ENCODE measurements at places on chromosomes 5 and 9.

DNA sequence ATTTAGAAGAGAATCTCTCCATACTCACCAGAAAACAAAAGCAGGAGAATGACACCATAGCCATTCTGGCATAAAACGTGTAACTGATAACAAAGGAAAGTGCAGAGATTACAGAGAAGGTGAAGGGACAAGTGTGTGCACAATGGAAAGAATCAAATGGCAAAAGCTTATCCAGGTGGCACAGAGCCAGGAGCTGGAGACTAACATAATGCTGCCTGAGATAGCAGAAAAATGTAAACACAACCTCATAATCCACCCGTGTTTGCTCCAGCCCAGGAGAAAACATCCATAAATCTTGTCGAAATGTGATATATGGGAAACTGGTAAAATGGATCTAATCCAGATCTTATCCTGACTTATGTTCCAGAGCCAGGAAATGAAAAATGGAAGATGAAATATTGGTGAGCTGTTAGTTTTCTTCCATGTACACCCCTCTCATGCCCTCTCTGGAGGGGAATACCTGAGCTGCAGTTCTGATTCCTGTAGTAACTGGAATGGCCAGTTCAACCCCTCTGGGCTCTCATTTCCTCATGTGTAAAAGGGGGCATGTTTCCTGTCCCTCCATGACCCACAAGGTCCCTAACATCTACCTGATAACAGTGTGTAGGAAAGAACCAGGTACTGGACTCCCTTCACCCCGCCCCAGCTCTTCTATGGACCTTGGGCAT is 212.3 kb upstream of the DAPK1 start:
- H3K36me3 ChIP-seq, result no peaks in the 10 kb centered on the region
- H3K4me1 ChIP-seq, result no peaks in the 10 kb centered on the region
- H3K27ac ChIP-seq, result no peak overlapping the region
- no peak for DNase-seq

DNA sequence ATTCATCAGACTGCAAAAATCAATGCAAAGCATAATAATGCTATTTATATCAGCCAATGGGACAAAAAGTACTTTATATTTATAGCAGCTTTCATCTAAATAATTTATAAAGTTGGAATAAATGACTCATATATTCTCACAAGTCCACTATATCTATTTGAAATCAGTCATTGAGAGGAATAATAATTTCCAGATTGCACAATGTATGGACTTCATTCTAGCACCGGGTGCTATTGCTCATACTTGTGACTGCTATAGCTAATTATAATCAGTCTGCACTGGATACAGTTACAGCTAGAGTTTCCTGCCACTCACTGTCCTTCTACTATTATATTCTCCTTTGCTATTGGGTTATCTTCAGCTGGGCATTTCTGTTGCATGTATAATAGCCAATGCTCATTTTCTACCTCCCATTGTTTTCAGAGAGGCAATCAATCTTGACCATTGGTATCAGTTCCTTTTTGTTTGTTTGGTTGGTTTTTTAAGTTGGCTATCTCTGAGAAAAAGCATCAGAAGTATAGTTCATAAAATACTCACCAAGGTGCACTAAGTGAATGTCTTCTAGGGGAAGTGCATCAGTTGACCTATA is 1.9 kb downstream of the CDH18 start:
- no peak overlapping the region for H3K4me3 ChIP-seq
- DNase-seq, result no peak
- H3K36me3 ChIP-seq, result no peaks in the 10 kb centered on the region

DNA sequence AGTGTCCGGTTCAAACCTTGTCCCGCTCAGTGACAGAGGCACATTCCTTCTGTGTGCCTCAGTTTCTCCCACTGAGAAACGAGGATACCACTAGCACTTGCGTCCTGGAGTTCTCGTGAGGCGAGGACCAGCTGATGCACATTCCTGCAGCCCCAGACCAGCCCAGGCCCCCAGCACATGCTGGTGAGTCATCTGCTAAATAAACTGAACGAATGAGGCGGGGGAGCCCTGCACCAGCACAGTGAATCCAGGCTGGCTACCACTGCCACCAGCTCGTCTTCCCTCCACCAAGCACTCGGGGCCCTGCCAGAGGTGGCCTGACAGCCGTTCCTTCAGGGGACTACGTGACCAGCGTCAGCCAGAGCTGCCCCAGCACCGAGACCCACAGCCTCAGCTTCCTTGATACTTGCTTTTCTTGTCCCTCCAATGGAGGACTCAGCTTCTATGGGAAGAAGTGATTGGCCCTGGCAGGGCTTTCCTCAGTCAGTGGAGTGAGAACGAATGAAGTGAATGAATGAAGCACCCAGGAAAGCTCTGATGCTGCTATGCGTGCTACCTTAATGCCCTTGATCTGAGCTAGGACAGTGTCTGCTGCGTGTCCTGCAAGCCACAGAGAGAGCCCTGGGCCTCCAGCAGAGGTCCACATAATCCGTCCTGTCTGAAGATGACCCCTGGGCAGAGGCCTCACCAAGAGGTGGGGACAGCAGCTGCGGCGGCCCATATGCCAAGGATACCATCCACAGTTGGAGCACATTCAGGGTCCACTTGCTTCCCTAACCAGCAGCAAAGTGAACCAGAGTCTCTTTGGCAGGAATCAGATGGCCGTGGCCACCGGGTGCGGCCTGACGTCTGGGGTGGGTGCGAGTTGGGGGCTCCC is 13.5 kb upstream of the BARX1 start:
- H3K4me1 ChIP-seq, result no peaks in the 10 kb centered on the region
- no peak overlapping the region for H3K27ac ChIP-seq
- H3K4me3 ChIP-seq, result no peak overlapping the region

- DNase-seq, result no peak
- no peaks in the 10 kb centered on the region for H3K27me3 ChIP-seq
- H3K4me3 ChIP-seq, result no peak overlapping the region
- no peaks in the 10 kb centered on the region for H3K36me3 ChIP-seq
- H3K4me1 ChIP-seq, result peaks cover 13% of the 10 kb centered on the region
Measured at GRCh38 chr5:35853631-35854030, 3.1 kb upstream of the IL7R start.

DNA sequence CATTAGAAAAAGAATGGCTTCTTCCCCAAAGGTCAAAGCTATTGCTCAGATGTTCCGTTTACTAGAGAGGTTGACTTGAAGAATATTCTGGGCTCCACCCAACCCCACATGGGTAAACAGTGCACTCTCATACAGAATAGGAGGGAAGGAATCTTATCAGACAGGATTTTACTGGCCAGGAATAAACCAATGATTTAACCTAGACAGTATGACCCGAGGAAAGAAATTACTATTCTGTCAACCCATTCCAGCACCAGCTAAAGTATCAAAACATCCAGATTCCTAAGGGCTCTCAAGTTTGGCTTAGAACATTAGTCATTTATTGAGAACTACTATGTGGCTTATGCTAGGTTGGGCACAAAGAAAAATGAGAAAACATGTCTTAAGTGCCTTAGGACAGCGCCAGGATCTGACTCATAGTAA is 493.6 kb upstream of the KLF4 start:
- H3K27me3 ChIP-seq, result no peaks in the 10 kb centered on the region
- no peak overlapping the region for H3K27ac ChIP-seq
- H3K4me1 ChIP-seq, result no peaks in the 10 kb centered on the region
- H3K4me3 ChIP-seq, result no peak overlapping the region
- no peak for DNase-seq

DNA sequence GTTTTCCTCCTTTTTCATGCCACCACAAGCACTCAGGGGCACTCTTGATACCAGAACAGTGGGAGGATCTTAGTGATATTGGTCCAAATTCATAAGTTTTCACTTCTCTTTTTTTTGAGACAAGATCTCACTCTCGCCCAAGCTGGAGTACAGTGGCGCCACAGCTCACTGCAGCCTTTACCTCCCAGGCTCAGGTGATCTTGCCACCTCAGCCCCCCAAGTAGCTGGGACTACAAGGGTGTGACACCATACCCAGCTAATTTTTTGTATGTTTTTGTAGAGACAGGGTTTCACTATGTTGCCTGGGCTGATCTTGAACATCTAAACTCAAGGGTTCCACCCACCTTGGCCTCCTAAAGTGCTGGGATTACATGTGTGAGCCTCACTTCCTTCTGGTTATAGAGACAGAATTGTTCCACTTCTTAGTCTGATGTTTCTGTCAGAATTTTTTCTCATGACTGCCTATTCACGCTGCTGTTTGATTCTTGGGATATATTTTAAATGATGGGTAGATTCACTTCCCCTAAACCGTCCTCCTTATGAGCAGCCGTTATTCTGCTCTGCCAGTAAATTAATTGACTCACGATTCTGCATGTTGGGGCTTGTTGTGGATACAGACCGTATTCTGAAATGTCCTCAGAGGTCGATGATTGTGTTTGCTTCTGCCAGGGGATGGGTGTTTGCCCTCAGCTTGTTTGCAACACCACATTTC is 30.8 kb downstream of the MTAP start:
- H3K27ac ChIP-seq, result peak overlapping the region; percentile 22
- H3K4me1 ChIP-seq, result no peaks in the 10 kb centered on the region
- no peaks in the 10 kb centered on the region for H3K27me3 ChIP-seq

GRCh38 chr5:32387841-32388240 is 56.7 kb downstream of the ZFR start:
- no peaks in the 10 kb centered on the region for H3K27me3 ChIP-seq
- no peak for DNase-seq
- peaks cover 66% of the 10 kb centered on the region for H3K36me3 ChIP-seq
- H3K4me3 ChIP-seq, result no peak overlapping the region
- no peak overlapping the region for H3K27ac ChIP-seq
- no peaks in the 10 kb centered on the region for H3K4me1 ChIP-seq

GRCh38 chr5:10756549-10756948 is 4.5 kb downstream of the DAP start:
- H3K27ac ChIP-seq, result no peak overlapping the region
- peaks cover 24% of the 10 kb centered on the region for H3K4me1 ChIP-seq
- no peak overlapping the region for H3K4me3 ChIP-seq

GRCh38 chr9:102087141-102087540 is 348.7 kb upstream of the GRIN3A start:
- no peaks in the 10 kb centered on the region for H3K36me3 ChIP-seq
- DNase-seq, result no peak
- no peaks in the 10 kb centered on the region for H3K27me3 ChIP-seq
- H3K27ac ChIP-seq, result no peak overlapping the region
- no peak overlapping the region for H3K4me3 ChIP-seq

DNA sequence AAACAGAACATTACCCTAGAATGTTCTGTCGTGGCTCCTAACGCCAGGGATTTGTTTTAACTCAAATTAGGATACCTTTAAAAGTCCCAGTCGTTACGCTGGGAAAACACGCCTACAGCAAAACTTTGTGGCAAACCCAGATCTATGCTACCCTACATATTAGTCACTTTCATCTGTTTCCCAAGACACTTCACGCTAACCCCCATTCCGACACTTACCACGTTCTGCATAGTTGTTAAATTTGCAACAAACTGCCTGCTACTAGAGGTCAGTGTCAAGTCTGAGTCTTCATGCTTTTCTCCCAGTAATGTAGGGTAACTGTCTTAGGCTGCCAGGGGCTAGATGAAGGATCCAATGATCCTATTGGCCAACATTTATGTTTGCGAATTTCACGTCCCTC is 140.3 kb downstream of the RASEF start:
- H3K4me1 ChIP-seq, result peaks cover 29% of the 10 kb centered on the region
- H3K4me3 ChIP-seq, result no peak overlapping the region
- peaks cover 31% of the 10 kb centered on the region for H3K36me3 ChIP-seq
- H3K27me3 ChIP-seq, result no peaks in the 10 kb centered on the region

DNA sequence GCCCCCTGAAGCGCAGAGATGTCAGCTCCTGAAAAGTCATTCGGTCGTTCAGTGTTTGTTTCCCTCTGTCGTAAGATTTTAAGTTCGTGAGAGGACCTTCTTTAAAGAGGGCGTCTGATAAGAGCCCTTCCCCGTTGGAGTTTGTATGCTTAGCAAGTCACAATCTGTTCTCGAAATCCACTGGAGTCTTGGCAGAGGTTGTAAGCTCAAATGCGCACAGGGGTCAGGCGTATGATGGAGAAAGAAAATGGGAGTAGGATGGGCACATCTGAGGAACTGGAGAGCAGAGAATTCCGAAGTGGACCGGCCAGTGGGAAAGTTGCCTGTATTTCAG is 710 bp downstream of the HSD17B4 start:
- H3K36me3 ChIP-seq, result peaks cover 34% of the 10 kb centered on the region
- peaks cover 53% of the 10 kb centered on the region for H3K4me1 ChIP-seq
- H3K27ac ChIP-seq, result peak overlapping the region; percentile 83
- no peak for DNase-seq
- H3K27me3 ChIP-seq, result no peaks in the 10 kb centered on the region
- H3K4me3 ChIP-seq, result peak overlapping the region; percentile 88

GRCh38 chr5:8350644-8351339 is 481.8 kb downstream of the MTRR start:
- no peak for DNase-seq
- H3K27ac ChIP-seq, result no peak overlapping the region
- no peaks in the 10 kb centered on the region for H3K36me3 ChIP-seq
- no peaks in the 10 kb centered on the region for H3K4me1 ChIP-seq
- H3K4me3 ChIP-seq, result no peak overlapping the region
- H3K27me3 ChIP-seq, result no peaks in the 10 kb centered on the region

- H3K27me3 ChIP-seq, result peaks cover 10% of the 10 kb centered on the region
- H3K27ac ChIP-seq, result no peak overlapping the region
- H3K4me3 ChIP-seq, result no peak overlapping the region
- no peak for DNase-seq
Measured at GRCh38 chr9:19782005-19782404, 6.8 kb downstream of the SLC24A2 start.

DNA sequence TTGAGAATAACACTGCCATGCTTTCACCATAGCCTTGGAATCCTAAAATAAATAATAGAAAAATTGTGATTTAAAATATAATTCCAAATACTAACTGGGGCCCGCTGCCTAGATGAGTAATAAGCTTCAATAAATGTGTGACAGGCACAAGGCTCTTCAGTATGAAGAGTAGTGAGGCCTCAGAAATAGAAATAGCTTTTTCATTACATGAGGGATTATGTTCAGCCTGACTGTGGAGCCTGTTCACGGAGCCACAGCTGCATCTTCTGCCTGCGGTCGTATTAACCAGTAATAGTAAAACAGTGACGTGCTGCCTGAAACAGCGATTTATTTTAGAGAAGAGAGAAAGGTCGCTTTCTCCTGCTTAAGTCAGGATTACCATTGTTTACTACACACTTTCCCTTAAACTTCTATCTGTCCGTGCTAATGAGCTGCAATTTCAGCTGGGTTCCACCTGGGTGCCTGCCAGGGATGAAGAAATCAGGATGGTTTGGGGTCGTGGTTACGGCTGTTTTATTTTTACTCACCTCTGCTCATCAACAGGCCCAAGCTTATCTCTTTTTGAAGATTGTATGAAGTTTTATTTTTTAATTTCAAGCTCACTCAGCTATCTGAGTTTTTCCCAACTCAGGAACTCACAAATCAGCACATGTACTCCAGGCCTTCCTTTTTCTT is 284.9 kb upstream of the WWC1 start:
- H3K27ac ChIP-seq, result no peak overlapping the region
- no peaks in the 10 kb centered on the region for H3K27me3 ChIP-seq
- no peak for DNase-seq
- H3K36me3 ChIP-seq, result no peaks in the 10 kb centered on the region

GRCh38 chr5:91329283-91329682 is 53.8 kb downstream of the ARRDC3 start:
- DNase-seq, result no peak
- H3K27me3 ChIP-seq, result no peaks in the 10 kb centered on the region
- H3K4me3 ChIP-seq, result no peak overlapping the region
- peaks cover 29% of the 10 kb centered on the region for H3K4me1 ChIP-seq
